Activated CD4-positive, alpha-beta T cell treated with anti-CD3 and anti-CD28 coated beads, Interleukin-2, amount 10 ng/mL, durations not matched to agents 7 days and 5 days (primary cell): ENCODE measurements at places on chromosomes 1 and 21.

DNA sequence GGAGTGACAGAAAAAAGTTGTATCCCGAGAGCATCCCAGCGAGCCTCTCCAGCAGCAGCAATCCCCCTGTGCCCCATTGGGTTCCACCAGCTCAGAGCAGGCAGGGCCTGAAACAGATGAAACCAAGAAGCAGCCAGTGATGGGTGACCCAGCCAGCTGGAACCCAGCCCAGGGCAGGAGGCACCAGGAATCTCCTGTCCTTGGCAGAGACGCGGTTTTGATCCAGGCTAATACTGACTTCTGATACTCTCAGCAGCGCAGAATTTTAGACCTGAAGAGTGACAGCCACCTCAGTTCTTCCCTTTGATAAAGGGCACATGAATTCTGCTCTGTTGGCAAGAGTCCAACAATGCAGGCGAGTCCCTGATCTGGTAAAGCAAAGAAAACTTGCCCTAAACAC, 11.4 kb upstream of the OLIG1 start:
- no peak for DNase-seq

DNA sequence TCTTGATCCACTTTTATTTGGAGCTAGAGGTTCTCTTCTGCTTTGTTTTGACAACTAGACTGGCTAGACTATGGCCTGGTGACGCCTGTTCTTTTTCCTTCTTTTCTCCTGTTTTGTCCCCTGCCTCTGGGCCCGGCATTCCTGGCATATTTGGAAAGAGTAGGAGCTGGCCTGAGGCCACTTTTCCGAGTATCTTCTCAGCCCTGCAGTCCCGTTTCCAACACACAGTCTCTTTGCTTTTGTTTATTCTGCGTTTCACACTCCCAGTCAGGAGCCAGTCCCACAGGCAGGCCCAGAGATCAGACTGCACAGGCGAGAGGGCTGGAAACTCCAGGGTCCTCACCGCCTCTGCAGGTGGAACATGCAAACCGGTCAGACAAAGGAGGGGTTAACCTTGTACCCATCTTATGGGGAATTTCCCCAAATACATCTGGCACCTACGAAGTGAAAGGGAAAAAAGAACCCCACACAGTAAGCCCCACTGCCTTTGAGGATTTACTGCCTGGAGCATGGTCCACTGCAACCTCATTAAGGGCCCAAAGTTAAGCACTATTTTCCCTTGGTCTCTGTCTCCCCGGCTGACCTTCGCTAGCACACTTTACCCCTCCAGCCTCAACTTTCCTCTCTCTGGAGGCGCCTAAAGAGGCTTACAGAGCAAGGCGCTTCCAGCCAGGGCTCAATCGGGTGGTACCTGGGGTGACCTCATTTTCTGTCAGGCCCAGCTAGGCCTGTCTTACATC, 141.1 kb downstream of the TOMM20 start:
- no peak for DNase-seq

GRCh38 chr1:147292631-147293251, 50.3 kb downstream of the CHD1L start:
- DNase-seq: no peak

DNA sequence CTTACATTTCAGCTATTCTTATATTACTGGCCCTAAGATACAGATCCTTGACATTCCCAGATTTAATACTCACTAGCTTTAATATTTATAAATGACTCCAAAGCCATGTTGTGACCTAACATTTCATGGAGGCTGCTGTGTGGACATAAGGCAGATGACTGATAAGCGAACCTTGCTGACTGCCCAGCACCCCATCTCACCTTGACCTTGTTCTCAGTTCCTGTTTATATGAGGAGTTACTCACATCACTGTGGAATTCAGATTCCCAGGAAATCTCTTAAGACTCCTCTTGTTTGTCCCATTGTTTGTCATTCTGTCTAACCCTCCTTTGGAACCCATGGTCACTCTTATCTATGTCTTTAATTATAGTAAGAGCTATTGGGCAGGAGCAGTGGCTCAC, 21.9 kb downstream of the RAB3B start:
- no peak for DNase-seq
